ENCODE measurements at places on chromosomes 6 and 20.

DNA sequence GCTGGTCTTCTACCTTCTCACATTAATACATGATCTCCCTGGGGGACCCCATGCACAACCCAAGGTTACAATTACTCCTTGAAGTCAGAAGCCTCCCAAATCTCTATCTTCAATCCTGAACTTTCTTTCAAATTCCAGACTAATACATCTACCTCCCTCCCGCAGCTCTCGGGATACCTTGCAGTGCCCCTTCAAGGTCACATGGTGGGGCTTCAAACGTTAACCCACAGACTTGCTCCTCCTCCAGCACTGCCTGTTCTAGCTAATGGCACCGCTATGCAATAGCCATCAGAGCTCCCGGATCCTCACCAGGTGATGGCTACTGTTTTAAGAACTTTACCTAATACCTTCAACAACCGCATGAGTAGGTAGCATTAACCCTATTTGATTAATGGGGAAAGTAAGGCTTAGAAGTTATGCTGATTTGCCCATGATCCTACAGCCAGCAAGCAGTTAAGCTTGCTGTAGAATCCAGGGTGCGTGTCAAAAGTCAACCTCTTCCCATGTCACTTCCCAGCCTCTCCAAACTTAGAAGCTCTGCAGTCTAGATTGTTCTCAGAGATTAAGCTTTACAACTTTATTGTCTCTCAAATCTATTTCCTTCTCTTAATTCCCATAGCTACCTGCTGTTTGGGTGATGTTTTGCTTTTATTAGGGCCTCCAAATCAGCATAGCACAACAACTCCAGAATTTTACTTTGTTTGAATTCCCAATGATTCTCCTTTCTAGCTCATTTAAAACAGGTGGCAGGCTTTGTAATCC is 44.7 kb downstream of the PLAGL1 start:
- no peak for DNase-seq

GRCh38 chr6:105484238-105485161 is 81.6 kb upstream of the PREP start:
- peak; percentile 38 for DNase-seq

DNA sequence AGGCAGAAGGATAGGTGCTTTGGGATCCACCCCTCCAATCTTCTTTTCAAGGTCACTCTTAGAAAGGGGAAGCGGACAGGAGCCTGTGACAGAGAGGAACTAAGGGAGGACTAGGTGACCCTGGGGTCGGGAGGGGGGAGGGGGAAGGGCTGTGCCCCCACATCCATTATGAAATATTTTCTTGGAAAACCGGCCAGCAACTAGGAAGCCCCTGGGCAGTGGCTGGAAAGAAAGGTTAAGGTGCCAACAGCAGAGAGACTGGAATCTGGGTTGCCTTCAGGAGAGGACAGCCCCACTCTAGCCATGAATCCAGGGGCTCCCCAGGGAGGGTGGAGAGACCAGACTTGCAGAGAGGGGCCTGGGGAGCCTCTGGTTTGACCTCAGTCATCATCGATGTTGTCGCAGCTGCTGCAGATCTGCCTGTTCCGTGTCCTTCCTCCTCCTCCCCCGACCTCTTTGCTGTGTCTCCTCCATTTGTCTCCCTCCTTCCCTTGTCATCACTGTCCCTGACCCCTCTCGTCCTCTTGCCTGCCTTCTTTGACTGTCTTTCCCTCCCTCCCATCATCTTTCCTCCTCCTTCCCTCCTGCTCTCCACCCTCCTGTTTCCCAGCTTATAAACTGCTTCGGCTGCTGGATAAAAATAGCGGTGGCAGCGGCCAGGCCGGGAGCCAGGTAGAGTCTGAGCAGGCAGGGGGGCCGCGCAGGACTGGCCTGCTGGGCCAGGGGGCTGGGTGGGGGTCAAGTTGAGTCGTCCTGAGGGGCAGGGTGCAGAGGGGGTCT is 3.2 kb downstream of the SLC29A1 start:
- no peak for DNase-seq

GRCh38 chr6:105326216-105326615 is 76.7 kb downstream of the PREP start:
- DNase-seq, result peak; percentile 80

GRCh38 chr20:8428988-8429387 is 296.9 kb downstream of the PLCB1 start:
- no peak for DNase-seq

DNA sequence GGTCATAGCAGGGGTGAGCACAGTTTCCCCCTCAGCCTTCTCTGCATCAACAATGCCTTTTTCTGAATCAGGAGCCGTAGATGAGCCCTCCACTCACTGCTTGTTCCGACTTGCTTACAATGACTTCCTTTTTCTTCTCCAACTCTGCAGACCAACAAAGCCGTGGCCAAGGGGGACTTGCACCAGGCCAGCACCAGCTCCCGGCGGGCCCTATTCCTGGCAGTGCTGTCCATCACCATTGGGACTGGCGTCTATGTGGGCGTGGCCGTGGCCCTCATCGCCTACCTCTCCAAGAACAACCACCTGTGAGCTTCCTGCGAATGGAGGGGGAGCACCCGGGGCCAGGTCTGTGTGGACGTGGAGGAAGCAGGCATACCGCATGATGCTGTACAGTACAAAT is 195.8 kb downstream of the SYNDIG1 start:
- no peak for DNase-seq

DNA sequence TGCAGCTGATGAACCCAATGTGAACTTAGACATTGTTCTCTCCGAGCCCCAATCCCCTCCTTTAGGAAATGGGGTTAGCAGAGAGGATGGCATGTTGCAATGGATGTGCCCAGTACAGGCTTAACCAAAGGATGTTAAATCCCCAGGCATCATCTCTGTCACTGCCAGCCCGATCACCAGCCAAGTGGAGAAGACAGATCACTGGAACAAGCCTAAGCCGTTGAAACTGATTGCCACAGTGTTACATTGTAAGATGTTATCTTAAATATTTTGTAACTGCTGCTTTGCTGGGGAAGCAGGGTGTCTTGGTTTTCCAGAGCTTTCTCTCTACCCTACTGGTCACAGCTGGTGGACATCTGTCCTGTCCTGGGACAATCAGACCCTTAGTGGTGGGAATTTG is 783.4 kb upstream of the CHD6 start:
- DNase-seq, result no peak

GRCh38 chr6:92161953-92162352 is 1257.4 kb downstream of the EPHA7 start:
- no peak for DNase-seq

GRCh38 chr20:37328149-37328945 is 17.6 kb upstream of the SRC start:
- no peak for DNase-seq

GRCh38 chr20:21184819-21185218 is 58.9 kb downstream of the KIZ start:
- DNase-seq, result no peak

GRCh38 chr6:31952140-31952805 is 6.4 kb downstream of the CFB start:
- peak; percentile 18 for DNase-seq

- DNase-seq, result peak; percentile 41
These were observed 65.7 kb upstream of the TOP1 start for GRCh38 chr20:40962733-40963504.

GRCh38 chr20:20780127-20780824 is 67.8 kb upstream of the RALGAPA2 start:
- DNase-seq, result peak; percentile 9

- DNase-seq, result no peak
These were observed 55.2 kb downstream of the SCAND1 start for GRCh38 chr20:35899064-35899463.

GRCh38 chr6:10331334-10331968 is 83.4 kb downstream of the TFAP2A start:
- DNase-seq, result no peak
